Smooth muscle cell of the coronary artery (primary cell): ENCODE measurements at places on chromosomes 1 and 21. TPM values are rescaled to one million over a fixed set of nuclear protein-coding genes. Genes with fewer than 3 reads are reported as not detected.

Gene OR2T11
- total RNA-seq = not detected in 2 replicates

Gene C1orf94
- not detected in 2 replicates for total RNA-seq

Gene PRKAB2
- 8.1 and 17.1 TPM in 2 replicates for total RNA-seq

Gene PTBP2
- 12.3 and 15.0 TPM in 2 replicates for total RNA-seq

Gene BMP8B
- under 0.01 TPM in 1 of 2 replicates, not detected in the other for total RNA-seq
